Activated CD4-positive, alpha-beta T cell treated with anti-CD3 and anti-CD28 coated beads for 1 hour (primary cell): ENCODE measurements at places on chromosomes 13 and 19.

DNA sequence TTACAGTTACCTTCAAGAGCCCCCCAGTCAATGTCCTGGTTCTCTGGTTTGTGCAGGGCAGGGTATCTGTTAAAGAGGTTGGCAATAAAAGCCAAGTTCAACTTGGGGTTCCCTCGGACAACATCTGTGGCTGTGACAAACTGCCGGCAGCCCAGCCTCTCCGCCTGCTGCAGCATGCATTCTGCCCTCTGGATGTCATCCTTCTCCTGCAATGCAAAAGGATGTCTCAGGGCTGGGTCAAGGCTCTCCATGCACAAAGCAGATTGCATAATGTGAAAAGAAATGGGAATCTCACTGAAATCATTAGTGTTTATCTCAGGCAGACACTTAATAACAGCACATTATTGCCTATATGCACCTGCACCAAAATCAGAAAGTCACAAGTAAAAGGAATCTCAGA, 35.1 kb downstream of the LCP1 start:
- DNase-seq, result no peak

GRCh38 chr19:18842166-18842565, 10.4 kb downstream of the UPF1 start:
- no peak for DNase-seq

GRCh38 chr19:32372726-32373517, 27.5 kb downstream of the ZNF507 start:
- DNase-seq, result no peak

GRCh38 chr13:70630247-70630646, 522.0 kb upstream of the KLHL1 start:
- no peak for DNase-seq

DNA sequence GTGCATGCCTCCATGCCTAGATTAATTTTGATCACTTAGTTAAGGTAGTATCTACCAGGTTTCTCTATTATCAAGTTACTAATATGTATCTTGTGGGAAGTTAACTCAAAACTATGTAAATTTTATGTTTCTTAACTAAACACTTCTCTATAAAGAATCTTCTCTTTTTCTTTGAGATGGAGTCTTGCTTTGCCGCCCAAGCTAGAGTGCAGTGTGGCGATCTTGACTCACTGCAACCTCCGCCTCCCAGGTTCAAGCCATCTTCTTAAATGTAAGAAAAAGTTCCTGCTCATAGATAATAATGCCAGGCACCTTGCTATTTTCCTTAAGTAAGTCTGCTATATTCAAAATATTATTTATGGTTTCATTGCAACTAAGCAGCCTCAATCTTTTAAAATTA, 58.4 kb downstream of the ELF1 start:
- no peak for DNase-seq

GRCh38 chr13:33782631-33783030, 35.3 kb upstream of the RFC3 start:
- no peak for DNase-seq

DNA sequence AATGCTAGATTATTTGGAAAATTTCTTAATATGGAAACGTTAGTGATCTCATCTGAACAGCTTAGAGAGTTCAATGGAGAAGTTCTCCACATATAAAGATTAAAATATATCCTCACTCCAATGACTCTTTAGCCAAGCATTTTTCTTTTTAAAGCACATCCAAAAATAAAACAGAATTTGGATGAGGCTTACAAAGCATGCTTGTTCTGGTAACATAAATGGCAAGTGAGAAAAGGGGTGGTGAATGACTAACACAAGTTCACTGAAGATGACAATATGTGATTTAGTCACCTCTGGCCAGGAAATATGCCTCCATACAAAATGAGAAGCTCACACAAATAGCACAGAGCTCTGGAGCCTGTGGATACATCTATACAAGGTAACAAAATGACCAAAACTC, 253.0 kb downstream of the PCDH20 start:
- no peak for DNase-seq

- DNase-seq, result peak; percentile 53
Observed at GRCh38 chr19:2478756-2479555, 3.0 kb downstream of the GADD45B start.

DNA sequence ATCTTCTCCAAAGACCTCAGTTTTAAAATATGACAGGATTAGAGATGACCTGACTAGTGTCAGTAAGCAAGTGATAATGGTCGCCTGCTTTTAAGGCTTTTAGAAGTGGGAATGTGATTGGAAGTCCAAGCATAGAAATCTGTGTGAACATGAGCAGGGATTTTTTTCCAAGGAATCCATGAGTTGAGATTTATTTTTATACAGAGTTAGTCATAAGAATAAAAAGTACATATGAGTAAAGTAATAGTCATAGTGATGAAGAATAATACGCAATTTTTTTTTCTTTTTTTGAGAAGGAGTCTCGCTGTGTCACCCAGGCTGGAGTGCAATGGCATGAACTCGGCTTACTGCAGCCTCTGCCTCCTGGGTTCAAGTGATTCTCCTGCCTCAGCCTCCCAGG, 1.6 kb downstream of the ZNF546 start:
- no peak for DNase-seq

DNA sequence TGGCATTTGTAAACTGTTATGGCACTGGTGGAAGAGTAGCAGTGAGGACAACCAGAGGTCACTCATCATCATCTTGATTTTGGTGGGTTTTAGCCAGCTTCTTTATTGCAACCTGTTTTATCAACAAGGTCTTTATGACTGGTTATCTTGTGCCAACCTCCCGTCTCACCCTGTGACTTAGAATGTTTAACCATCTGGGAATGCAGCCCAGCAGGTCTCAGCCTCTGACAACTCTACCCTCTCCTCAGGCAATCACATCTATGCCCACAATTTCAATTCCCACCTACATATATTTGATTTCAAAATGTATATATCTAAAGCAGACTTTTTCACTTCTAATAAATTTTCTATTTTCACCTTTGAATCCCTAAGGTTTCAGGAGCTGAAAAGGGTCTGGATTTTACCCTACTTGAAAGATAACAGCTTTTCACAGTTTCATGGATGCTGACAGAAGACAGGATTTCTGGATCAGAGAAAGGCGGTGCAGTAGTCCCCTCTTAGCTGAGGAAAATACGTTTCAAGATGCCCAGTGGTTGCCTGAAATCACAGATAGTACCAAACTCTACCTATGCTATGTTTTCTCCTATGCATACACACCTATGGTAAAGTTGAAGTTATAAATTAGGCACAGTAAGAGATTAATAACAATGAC, 1171.8 kb downstream of the DIAPH3 start:
- no peak for DNase-seq

DNA sequence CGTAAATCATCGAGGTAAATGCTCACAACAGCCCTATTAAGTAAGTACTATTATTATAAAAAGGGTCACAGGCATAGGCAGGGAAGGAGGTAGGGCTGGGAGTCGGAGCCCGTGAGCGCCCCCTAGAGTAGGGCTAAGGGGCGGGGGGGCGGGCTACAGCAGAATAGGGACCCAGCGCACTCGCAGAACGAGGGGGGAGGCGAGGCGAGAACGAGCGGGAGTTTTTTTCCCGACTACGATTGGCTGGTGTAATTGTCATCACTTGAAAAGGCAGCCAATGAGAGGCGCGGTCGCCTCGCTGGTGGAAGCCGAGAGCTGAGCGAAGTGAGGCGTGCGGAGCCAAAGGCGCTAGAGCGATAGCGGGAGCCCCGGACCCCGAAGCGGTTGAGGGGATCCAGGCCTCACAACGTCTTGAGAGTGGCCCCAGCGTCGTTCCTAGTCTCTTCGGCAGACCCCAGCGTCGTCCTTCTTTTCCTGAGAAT, 24.2 kb downstream of the KEAP1 start:
- DNase-seq, result peak; percentile 83

- no peak for DNase-seq
Observed at GRCh38 chr19:6736917-6737283, 480 bp downstream of the GPR108 start.

DNA sequence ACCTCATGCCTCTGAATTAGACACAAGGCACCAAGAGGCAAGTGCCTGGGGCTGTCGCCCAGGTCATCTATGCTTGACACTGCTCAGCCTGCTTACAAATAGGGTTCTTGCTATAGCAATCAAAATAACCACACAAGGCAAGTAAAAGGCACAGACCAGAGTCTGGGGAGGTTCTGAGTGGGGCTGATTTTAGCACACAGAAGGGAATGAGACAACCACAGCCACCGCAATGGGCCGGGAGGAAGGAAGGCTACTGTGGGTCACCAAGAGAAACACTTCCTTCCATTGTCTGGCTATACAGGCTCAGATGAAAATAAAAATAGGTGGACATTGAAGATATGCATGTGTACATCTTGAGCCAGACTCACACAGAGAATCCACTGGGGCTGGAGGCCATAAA, 159.1 kb downstream of the DLEU7 start:
- no peak for DNase-seq

DNA sequence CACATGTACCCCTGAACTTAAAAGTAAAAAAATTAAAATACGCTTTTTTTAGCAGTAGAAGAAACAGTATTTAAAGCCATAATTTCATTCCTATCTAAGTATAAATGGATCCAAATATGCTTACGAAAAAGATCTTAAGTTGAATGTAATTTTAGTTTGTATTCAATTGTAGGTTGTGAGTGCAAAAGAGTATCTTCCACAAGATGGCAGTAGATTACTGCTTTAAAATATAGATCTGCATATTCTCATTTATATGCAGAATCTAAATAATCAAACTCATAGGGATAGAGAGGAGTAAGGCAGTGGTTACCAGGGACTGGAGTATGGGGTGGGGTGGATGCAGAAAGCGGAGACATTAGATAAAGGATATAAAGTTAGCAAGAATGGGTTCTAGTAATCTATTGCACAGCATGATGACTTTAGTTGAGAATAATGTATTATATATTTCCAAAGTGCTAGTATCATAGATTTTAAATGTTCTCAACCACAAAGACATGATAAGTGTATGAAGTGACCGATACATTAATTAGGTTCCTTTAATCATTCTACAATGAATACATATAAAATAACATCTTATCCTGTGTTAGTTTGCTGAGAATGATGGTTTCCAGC, 14.2 kb downstream of the OR7A17 start:
- DNase-seq, result no peak

DNA sequence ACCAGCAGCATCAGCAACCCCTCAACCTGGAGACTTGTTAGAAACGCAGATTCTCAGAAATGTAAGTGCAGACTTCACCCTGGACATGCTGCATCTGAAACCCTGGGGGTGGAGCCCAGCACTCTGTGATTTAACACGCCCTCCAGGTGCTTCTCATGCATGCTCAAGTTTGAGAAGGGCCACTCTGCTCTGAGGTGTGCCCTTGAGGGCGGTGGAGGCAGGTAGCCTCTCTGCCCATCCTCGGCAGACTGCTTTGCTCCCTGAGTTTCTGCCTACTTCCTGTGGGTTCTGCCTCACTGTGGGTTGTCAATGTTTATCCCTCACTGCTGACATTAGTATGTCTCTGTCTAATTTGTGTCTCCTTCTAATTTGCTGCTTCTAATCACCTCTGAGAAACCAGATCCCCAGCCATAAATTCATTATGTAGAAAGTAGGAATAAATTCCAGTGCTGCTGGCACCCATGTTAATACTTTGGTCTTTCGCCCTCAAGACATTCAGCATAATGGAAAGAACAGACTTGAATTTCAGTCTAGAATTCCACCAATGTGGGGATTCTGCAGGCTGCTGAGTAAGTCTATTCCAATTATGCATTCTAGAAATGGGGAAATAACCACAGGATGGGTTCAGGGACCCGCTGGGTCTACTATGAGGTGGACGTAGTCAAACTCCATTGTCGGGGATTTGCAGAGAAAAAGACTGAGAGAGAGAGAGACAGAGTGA, 51.3 kb upstream of the CYSLTR2 start:
- no peak for DNase-seq

GRCh38 chr13:29994911-29995595, 144.6 kb upstream of the UBL3 start:
- DNase-seq, result no peak
